ENCODE measurements at places on chromosomes 1 and 21.

DNA sequence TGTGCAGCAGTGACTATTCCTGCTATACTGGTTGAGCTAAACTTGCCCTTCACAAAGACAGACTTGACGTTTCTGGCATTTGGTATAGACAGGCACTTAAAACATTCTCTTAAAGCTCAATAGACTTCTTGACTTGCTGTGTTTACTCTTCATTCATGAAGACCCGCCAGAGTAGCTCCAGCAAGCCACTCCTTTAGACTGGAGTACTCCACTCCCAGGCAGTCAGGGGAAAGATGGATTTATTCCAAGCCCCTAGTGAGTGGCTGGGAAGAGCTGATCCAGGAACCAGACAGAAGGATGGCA, 70.7 kb downstream of the EVA1C start:
- no peak for DNase-seq

- DNase-seq = no peak
Measured at GRCh38 chr1:223765036-223765718, 52.8 kb downstream of the CAPN2 start.

- DNase-seq = no peak
Measured at GRCh38 chr1:29333008-29333407, 96.7 kb downstream of the PTPRU start.

- no peak for DNase-seq
Measured at GRCh38 chr1:58561633-58562032, 15.1 kb upstream of the OMA1 start.

- no peak for DNase-seq
Measured at GRCh38 chr21:45090966-45091365, 16.6 kb downstream of the ADARB1 start.

DNA sequence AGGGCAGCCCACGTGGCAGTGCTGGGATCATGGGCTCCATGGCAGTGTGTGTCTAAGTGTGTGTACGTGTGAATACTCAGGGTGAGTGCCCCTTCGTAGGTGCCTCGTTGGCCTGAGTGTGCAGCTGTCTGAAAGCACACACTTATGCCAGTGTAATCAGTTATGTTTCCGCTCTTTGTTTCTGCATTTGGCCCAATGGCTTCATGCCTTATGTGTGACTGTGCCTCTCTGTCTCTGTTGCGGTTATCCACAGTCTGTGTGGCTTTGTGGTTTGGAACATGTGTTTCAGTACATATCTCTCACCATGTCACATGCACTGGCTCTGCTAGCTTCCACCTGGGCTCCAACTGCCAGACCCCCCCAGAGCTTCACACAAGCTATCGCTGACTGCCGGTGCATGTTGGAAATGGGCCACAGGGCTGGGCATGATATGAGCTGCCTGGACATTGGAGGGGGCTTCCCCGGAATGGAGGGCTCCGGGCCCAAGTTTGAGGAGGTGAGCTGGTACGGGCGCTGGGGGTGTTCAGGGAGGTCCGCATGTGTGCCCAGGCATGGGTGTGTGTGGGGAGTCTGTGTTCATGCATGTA, 70.3 kb upstream of the TINAGL1 start:
- no peak for DNase-seq

- no peak for DNase-seq
Measured at GRCh38 chr1:110453829-110454228, 2.9 kb downstream of the PROK1 start.

DNA sequence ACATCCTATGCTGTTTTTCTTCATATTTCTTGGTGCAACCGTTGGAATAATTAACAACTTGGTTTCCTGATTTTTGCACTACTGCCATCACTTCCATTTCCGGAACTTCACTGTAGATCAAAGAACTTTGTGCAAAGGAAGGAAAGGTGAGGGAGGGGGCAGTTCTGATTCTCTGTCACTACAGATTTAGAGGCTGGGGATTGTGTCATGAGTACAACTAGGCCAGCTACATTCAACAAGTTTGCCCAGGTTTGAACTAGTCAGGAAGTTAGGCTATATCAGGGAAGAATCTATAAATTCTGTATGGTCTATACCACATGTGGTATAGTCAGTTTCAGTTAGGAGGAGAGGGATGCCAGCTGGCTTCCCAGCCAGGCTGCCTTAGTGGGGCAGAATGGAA, 84.2 kb downstream of the RGL1 start:
- no peak for DNase-seq

- DNase-seq = no peak
Measured at GRCh38 chr1:206067486-206068227, 14.7 kb downstream of the RHEX start.

- no peak for DNase-seq
Measured at GRCh38 chr1:156639601-156640101, 2.3 kb upstream of the BCAN start.

DNA sequence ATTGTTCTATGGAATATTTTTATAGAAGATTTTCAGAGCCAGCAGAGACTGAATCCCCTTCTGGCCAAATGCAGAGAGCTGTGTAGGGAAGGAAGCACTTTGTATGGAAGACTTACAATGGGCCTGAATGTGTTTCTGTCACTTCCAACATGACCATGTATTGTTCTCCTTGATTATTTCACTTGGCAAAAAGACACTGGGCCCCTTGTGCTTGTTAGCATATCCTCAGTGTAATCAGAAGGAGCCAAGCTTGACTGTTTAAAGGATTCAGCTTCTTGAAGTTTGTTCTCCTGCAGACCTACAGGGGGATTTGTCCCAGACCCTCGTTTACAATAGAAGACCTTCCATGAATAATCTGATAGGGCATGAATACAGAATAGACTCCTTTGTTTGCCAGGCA, 48.1 kb upstream of the UBE2U start:
- DNase-seq = no peak

- no peak for DNase-seq
Measured at GRCh38 chr1:98054786-98055185, 134.0 kb upstream of the DPYD start.

- peak; percentile 23 for DNase-seq
Measured at GRCh38 chr1:182739545-182739944, 50.0 kb upstream of the NPL start.

DNA sequence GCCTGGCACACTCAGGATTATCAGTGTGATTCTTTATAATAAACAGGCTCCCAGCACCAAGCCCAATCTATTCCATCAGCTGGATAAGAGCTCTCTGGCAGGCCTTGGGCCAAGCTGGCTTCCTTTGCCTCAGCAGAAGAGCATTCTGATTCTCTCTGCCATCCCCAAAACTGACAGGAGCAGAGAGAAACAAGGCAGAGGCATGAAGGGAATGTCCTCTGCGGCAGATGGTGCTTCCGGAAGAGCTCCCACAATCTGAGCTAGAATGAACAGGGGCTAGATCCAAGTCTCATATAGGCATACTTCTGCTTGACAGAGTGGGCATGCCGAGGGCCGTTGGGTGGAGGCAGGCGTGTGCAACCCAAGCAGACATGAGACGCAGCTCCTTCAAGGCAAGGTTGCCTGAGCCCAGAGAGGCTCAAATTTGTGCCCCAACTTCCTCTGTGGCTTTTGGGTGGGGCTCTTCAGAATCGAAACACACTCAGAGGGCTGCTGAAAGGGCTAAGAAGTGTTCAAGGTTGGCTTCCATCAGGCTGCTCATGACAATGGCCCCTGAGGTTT, 4.0 kb downstream of the CAPN2 start:
- DNase-seq = no peak

DNA sequence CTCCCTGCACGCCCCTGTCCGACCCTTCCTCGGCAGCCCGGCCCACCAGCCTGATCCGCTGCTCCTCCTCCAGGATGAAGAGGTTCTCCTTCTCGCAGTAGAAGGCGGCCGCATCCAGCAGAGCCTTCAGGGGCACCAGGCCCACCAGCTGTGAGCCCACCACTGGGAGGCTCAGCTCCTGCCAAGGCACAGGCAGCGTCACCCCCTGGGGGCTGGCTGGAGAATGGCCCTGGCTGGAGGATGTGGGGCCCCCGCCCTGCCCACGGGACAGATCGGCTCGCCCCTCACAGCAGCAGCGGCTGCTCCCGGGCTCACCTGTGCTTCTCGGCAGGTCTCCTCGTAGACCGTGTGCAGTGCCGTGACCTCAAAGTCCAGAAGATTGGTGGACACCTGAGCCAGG, 5.3 kb downstream of the FTCD start:
- no peak for DNase-seq

GRCh38 chr1:10415211-10415930, 14.9 kb upstream of the CENPS start:
- no peak for DNase-seq

- DNase-seq = no peak
Measured at GRCh38 chr1:5274527-5274926, 620.1 kb downstream of the AJAP1 start.

GRCh38 chr1:103250441-103250861, 142.1 kb upstream of the COL11A1 start:
- no peak for DNase-seq

- peak; percentile 71 for DNase-seq
Measured at GRCh38 chr1:20521960-20522861, 14.3 kb upstream of the MUL1 start.

DNA sequence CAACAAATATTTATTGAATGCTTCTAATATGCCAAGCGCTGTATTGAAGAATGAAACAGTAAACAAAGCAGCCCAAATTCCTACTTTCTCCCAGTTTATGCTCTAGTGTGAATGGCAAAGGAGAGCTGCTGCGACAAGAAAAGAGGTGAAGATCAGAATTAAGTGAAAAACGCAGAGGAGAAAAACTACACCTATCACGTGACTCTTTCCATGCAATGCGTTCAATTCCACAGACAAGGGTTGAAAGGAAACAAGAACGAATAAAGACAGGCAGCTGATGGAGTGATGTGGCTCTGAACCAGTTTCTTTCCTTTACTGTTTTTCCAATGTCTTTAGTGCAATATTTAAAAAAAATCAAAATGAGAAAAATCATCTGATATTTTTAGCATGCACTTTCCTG, 23.6 kb downstream of the MT1HL1 start:
- no peak for DNase-seq

DNA sequence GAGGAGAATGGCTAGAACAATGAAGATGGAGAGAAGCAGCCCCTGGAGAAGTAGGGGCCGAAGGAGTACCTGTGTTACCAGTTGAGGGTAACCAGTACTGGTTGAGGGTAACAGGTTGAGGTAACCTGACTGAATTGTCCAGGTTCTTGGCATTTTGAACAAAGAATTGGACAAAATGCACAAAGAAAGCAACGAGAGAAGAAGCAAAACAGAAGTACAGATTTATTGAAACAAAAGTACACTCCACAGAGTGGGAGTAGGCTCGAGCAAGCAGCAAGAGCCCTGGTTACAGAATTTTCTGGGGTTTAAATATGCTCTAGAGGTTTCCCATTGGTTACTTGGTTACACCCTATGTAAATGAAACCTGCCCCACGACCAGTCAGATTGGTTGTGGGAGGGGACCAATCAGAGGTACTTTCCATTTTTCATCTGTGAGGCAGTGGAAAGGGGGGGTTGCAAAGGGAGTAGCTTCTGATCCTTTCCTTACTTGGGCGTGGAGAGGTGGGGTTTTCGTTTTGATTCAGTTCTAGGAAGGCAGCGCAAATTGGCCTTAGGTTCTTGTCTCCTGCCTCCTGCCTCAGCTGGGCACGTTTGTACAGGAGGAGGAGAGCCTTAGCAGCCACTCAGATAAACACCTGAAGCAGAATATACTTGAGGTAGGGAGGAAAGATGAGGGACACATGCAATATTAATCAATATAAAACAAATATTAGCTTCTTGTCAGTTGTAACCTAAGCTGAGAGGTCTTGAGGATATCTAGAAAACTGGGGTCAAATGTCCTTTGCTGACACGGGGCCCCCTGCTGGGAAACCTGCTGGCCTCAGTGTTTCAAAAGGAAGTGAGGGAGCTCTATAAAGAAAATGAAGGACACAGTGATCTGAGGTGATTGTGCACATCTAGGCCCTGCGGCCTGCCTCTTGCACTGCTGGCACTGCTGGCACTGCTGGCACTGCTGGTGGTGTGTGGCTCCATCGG, 14.3 kb upstream of the LSM10 start:
- DNase-seq = peak; percentile 40

GRCh38 chr1:171911506-171911905, 70.2 kb downstream of the DNM3 start:
- no peak for DNase-seq
